Left renal pelvis (tissue), 4 donors: ENCODE measurements at places on chromosomes 16 and 17.
A peak's percentile ranks its signal among the peaks of the same experiment; 100 is the strongest.

- no peak for DNase-seq
These were observed 24.6 kb downstream of the HIGD1B start for GRCh38 chr17:44872131-44872768.

GRCh38 chr17:7862692-7863437 lies 5.1 kb downstream of the CYB5D1 start:
- DNase-seq, result no peak

GRCh38 chr17:58382108-58382871 lies 30.3 kb upstream of the SUPT4H1 start:
- DNase-seq, result no peak

DNA sequence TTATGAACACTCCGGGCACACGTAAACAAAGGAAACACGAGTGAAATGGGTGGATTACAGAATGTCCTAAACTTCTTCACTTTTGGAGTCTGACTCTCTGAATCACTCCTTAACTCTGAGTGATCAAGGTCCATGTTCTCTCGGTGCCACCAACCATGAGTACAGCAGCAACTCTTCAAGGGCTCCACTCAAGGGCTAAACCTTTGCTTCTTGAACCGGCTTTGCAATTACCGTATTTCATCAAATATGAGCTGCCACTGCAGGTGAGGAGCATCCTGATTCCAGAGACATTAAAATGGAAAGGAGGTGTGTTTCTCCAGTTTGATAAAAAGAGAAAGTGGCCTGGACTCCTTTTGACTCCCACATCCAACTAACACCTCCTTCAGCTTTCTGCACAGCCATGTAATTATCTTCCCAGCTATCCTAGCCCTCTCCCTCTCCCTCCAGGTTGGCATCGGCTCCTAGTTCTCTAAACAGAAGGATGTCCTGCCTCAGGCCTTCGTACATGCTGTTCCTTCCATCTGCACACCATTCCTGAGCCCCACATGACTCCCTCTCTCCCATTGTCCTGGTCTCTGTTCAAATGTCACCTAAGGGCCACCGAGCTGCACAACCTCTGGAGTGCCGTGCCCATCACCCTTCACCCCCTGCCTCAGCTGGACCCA lies 61.4 kb downstream of the ZDHHC7 start:
- DNase-seq, result no peak

- DNase-seq, result peak; percentile 74
These were observed 7.3 kb downstream of the CACNA1H start for GRCh38 chr16:1159973-1160772.

DNA sequence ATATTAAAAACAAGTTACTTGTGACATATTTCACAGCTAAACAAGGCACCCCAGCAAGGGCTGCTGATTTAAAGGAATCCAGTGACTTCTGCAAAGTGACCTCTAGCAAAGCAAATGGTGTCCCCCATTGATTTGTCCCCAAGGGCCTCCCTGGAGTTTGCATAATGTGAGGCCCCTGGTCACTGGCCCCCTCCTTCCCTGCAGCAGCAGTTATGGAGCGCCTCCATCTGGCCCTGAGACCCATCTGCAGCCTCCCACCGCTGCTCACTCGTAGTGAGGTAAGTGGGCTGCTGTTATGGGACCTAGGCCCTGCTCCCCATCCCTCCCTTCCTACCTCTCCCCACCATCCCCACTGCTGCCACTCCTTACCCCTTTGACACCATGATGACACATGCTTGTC lies 19.6 kb upstream of the EEF2K start:
- DNase-seq, result no peak

DNA sequence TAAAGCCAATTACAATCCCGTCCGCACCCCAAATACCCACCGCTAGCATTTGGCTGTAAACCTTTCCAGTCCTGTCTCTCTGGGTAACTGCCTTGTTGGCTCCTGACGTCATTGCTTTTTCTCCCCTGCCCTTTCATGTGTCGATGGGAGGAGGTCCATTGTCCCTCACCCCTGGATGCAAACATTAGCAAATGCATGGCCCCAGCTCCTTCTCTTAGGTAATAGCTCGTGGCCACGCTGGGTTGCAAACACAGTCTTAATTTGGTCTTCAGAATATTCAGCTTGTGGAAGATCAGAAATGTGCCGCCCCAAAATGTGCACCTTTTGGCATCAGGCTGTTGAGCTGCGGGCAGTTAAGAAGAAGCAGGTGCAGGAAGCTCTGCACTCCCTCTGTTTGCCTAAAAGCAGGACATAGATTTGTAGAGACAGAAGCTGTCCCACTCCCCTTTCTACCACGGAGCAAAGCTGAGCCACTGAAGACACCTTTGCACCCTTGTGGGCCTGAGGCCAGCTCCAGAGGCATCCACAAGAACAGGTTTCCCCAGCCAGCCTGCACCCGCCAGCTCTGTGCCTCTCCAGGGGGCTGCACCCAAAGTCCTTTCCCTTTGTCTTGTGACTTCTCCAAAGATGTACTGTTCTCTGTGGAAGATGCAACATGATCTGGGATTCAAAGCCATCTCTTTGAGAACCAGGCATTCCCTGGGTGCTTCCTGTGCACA lies 127.3 kb downstream of the MGAT5B start:
- no peak for DNase-seq

- no peak for DNase-seq
These were observed 6.9 kb downstream of the RARA start for GRCh38 chr17:40315678-40316570.

DNA sequence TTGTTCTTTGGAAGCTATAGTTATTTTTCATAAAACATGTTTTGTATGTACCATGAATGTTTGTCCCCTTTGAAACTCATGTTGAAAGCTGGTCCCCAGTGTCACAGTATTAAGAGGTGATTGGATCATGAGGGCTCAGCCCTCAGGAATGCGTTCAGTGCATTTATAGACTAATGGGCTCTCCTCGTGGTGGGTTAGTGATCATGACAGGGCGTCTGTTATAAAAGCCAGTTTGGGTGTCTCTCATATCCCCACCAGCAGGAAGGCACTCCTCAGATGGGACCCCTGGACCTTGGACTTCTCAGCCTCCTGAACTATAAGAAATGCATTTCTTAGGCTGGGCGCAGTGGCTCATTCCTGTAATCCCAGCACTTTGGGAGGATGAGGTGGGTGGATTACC lies 10.4 kb downstream of the BANP start:
- no peak for DNase-seq
